ENCODE measurements at places on chromosomes 2 and 18.
A peak's percentile ranks its signal among the peaks of the same experiment; 100 is the strongest.

DNA sequence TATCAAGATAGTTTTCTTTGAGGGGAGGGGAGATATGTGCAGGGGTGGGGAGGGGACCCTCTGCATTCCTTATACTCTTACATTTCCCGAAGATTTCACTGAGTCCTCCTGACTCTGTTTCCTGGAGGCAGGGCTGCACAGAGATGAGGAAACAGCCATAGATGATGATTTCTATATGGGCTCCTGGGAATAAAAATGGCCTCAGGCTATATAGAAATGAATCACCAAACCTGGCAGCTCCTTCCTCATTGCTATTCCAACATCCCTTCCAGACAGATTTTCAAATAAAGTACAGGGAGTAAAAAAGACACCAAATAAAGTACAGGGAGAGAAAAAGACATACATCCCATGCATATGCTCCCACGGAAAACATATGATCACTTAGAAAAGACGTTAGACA is 474.8 kb upstream of the RAB6C start:
- no peak for DNase-seq

DNA sequence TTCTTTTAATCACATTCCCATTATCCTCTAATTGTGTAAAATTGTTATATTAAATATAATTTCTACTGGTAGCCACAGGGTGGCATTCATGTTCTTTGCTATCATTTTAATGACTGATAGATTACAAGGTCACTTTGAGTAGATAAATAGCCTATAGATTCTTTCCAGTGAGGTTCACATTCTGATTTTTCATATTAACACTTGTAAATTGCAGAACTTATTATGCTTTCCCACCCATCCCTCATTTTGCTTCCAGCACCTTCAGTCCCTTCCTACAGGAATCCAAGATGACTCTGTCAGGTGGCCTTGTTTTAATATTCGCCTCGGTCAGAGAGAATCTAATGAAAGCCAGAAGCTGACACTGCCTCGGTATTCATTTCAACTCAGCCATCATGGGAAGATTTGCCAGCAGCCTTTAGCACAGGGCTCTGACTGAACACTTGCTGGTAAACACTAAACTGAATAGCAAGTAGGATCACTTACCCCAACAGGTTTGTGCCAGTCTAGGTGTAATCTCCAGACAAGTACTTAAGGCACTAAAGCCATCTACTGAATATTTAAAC is 101.2 kb upstream of the FSHR start:
- peak; percentile 10 for DNase-seq

- DNase-seq: peak; percentile 39
These were observed 285.1 kb downstream of the SLC4A3 start for GRCh38 chr2:219912491-219912921.

DNA sequence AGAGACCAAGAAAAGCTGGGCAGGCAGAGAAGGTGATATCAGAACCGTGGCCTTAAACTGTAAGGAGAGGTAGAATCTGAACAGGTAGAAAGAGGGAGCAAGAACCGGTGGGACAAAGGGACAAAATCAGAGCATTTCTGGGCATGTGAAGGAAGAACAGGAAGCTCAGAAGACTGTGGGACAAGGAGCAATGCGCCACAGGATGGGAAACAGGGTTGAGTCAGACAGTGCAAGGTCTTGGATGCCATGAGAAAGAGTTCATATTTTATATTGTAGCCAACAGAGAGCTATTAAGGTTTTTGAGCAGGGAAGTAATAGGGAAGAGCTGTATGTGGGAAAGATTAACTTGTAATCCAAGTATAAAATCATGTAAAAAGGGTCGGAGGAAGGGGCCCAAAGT is 106.4 kb upstream of the UGP2 start:
- DNase-seq: no peak

GRCh38 chr2:204888222-204888621 is 342.9 kb downstream of the PARD3B start:
- no peak for DNase-seq

- no peak for DNase-seq
These were observed 175.6 kb downstream of the TDRD15 start for GRCh38 chr2:21299411-21299810.

DNA sequence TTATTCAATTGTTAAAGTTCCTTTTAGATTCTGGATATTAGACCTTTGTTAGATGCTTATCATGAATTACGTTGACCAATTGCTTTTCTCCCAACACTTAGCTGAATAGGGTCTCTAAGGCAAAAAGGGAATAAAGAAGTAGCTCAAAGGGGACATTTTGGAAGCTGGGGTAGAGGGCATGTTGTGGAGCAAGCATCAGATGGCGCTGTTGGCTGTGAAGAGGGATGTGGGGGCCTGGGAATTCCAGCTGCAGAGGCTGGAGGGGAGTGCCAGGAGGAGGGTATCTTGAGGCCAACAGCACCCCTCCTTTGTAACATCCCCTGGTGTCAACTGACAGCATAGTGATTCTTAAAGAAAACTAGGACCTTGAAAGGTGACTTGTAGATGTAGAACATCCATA is 198.2 kb downstream of the ADCYAP1 start:
- no peak for DNase-seq

DNA sequence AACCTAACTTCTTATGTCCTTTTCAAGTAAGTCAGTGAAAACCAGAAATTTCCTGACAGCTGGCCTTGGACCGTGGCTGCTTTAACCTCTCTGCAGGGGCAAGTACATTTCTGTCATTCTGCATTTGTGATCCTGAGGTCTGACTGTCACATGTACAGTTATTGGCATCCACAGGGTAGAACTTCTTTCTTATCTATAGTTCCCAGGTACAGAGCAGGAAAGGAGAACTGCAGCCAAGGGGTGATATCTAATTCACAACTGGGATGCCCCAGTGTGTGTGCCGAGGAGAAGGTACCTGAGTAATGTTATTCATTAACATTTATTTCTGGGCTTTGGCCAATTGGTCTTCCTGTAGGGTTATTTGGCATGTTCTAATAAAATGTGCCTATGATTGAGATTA is 468.9 kb downstream of the PARD3B start:
- no peak for DNase-seq
